ENCODE measurements at places on chromosomes 7 and 10.

GRCh38 chr10:82409671-82410070, 534.7 kb downstream of the NRG3 start:
- no peak for DNase-seq

DNA sequence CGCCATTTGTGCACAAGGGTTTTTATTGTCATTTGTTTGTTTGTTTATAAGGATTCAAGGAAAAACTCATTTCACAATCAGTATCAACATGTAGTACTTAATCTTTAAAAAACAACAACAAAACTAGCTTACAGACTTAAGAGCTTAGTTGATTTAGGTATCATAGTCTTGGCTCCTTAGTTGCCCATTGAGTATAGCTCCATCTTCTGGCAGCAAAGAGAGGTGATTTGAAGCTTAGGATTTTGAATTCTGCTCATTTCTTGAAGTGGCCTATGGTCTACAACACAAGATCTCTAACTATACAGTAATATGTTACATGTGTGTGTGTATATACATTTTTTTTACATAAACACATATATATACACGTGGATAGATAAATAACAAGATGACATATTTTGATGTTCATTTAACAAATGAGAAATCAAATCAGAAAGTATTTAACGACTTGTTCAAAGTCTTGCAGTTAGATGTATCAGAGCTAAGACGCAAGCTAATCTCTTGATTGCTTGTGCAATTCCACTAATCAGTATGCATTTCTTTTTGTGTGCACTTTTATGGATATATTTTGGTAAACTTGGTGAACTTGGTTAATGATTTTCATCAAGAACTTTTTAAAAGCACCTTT, 307.3 kb downstream of the CAMK1D start:
- no peak for DNase-seq

DNA sequence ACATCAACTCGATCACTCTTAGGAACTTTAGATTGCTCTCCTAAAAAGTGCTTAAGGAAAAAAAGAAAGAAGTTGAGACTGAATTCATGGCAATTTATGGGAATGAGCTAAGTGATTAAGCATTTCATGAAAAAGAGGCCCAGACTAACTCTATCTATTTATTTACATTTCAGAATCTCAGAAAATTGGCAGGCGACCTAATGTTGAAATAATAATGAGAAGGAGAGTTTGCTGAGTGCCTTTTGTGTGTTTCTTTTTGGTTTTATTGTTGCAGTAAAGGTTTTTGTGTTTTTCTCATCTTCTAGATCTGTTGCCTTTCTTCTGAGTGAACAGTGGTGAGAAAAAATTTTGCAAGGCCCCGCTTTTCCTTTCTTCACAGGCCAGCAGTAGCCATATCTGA, 3.8 kb downstream of the GRK5 start:
- no peak for DNase-seq

GRCh38 chr10:1589257-1589656, 148.1 kb downstream of the ADARB2 start:
- DNase-seq, result no peak

DNA sequence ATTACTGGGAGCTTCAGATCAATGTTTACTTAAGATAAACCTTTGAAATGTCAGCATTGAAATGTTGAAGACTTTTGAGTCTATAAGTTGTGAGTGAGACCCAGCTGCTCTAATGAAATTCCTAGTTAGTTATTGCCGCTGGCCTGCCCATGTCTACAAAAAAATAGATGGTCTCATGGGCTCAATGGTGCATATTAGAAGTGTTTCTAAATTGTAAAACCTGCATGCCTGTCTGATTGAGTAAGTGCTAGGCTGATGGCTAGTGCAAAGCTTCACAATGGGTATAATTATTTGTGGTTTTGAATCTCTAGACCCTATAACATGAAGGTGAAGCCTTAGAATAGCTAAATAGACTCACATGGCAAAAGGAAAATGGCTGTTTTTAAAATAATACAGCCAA, 234.5 kb downstream of the SORCS3 start:
- DNase-seq, result no peak

- DNase-seq, result no peak
Observed at GRCh38 chr10:122567056-122567660, 6.6 kb downstream of the DMBT1 start.

- DNase-seq, result no peak
Observed at GRCh38 chr10:29702273-29703164, 67.7 kb upstream of the SVIL start.

GRCh38 chr10:17412323-17412722, 42.1 kb downstream of the ST8SIA6 start:
- DNase-seq, result no peak

DNA sequence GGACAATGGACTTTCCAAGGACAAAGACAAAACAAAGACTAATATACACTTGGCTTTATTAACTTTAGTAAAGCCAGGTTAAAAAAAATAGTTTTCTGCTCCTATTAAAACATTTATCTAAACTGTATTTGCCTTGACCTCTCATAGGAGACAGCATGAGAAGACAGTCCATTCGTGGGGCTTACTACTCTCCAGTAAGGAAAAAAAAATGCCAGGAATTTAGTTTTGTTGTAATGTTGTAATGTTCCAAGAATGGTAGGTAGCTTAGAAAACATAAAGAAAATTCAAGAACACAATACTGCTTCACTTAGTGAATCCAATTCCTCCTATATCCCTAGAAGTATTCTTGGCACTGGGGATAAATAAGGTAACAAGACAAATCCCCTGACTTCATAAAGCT, 81.7 kb downstream of the KMT2C start:
- DNase-seq, result no peak

DNA sequence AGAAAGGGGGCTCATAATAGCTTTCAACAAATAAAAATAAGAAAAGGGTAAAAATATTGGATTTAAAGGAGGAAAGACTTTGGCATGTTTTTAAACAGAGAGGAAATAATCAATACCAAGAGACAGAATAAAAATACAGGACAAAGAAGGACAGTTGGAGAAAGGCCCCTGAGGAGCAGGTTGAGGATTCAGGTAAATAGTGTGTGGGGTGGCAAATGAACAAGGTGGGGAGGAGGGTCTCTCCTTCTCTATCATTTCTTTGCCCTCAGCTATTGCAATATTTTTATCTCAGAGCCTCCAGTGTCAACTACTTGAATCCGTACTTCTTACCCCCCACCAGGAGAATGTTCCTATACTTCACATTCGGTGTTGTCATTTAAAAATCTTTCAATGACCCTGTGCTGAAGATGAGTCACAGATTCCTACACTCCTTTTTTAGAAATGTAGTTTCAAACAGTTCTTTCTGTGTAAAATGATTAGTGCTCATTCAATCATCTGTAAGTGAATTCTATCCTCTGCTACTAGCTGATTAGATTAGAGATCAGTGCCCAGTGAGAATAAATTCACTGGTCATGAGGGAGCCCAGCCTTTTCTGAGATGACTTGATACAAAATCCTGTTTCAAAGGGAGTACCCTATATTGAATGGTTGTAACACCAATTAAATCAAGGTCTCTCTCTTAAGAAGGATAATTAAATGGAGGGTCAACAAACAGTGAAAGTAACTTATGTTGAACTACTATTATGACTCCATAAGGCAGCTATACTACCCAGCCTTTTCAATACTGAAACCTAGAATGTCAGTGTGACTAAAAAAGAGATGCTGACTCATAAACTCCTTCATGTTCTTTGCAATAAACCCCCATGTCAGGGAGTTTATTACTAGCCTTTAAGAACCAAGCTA, 50.4 kb upstream of the WNT16 start:
- DNase-seq, result no peak

DNA sequence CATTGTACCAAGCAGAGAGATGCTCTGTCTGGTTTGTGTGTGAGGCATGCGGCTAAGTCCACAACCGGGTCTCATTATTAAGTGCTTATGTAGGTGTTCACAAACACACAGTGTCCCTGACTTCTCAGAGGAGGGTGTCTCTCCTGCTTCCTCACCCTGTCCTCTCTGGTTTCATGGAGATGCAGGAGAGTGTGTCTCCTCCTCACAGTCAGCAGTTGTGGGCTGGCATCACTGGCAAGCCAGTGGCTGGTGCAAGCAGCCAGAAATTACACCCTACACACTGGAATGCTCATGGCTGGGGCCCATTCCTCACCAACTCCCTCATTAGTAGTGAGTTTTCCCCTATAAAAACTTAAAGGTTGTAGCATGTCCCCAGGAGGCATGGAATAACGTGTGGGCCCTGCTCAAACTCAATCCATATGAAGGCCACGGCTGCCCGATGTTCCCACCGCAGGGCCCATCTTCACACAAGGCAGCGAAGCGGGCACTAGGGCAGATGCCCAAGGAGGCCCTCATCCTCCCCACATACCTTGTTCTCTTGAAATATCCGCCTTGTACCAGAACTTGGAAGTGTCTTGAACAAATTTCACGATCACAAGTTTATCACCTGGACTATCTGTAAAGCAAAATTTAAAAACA, 280.1 kb downstream of the TNS3 start:
- no peak for DNase-seq

- DNase-seq, result no peak
Observed at GRCh38 chr7:71313553-71313952, 181.6 kb downstream of the GALNT17 start.
